Stimulated activated CD4-positive, alpha-beta T cell treated with anti-CD3 and anti-CD28 coated beads, Interleukin-4, amount 100 ng/mL, for 24 hours (primary cell): ENCODE measurements at places on chromosomes 13 and 19.

GRCh38 chr19:40413291-40413845 is at the start of gene PRX:
TSS of gene PRX (minus strand) at chr19:40413378. CDS start at chr19:40407932, 5,446 bp downstream.
- DNase-seq, result no peak

DNA sequence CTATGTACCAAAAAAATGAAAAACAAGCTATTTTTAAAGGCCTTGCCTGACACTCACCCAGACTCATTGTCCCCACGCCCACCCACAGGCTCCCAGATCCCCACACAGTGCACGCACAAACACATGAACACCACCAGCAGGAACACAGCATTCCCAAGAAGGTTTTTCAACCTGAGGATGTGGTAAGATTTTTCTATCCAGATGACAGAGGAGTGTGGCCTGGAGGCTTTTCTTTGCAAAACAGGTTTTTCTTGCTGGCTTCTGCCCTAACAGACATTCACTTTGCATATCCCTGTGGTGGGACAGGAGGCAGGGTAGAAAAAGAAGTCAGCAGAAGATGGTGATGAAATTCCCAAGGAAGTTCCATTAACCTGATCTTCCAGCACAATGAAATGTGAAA is 97.8 kb downstream of the KLF12 start:
- DNase-seq, result no peak

DNA sequence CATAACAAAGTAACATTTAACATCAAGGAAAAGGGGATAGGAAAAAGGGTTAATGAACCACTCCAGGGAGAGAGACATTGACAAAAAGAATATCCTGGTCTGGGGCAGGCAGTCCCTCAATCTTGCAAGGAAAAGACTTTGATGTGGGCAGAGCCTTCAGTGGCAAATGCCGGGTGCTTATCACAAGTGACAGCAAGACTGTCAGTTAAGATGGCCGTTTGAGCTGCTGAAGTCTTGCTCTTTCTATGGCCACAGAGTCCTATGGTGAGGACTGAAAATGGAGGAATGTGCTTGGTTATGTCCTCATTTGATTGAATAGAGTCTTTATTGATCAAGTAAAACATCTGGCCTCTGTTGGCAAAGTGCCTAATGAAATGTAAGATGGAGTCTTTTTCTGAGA is 112.1 kb downstream of the B3GLCT start:
- no peak for DNase-seq

DNA sequence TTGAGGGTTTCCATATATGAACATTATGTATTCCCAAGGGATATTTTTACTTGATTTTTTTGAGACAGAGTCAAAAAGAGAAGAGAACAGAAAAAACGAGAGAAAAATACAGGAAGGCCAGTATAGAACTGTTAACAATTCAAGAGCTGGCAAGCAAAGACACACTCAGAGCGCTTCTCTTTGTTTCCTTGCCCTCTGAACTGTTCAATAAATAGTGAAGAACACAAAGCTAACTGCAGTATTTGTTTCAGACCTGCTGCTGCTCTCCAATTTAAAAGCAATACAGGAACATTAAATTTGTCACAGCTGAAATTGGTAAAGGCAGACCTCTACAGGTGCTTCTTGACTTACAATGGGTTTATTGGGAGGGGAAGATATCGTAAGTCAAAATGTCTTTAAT is 14.0 kb upstream of the NEK3 start:
- DNase-seq, result no peak

- no peak for DNase-seq
These were observed 17.5 kb downstream of the FCGBP start for GRCh38 chr19:39916851-39917396.

- no peak for DNase-seq
These were observed 252.9 kb downstream of the COL4A1 start for GRCh38 chr13:110054041-110054440.

DNA sequence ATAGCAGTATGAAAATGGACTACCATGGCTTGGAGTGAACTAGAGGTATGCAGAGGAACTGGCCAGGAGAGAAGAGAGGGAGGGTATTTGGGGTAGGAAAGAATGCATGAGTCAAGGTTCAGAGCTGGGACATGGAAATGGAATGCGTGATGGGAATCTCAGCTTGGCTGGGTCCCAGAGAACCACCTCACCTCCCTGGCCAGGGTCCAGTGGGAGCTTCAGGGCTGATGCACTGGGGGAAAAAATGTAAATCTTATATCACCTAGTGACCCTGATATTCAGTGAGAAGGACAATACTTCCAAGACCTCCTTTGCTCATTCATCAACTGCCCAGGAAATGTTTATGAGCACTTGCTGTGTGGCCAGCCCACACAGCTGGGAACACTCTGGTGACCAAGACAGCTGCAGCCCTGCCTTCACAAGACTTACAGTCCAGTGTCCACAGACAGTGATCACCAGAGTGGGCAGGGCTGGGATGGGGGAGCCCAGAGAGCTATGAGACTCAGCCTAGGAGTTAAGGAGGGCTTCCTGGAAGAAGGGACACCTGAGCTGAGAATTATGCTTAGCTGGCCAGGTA is 12.8 kb downstream of the IGSF23 start:
- no peak for DNase-seq

DNA sequence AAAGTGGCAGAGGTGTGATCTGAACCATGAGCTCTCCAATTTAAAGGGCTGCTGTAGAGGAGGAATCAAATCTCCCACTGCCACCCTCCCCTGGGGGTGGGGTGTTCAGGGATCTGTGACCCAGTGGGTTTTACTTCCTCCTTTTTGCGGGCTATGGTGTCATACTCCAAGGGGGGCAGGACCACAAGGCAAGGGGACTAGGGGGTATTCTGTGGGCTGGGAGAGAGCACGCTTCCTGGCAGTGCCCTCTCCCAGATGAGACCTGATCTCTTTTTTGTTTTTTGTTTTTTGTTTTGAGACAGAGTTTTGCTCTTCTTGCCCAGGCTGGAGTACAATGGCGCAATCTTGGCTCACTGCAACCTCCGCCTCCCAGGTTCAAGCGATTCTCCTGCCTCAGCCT is 10.3 kb downstream of the PLD3 start:
- DNase-seq, result no peak

DNA sequence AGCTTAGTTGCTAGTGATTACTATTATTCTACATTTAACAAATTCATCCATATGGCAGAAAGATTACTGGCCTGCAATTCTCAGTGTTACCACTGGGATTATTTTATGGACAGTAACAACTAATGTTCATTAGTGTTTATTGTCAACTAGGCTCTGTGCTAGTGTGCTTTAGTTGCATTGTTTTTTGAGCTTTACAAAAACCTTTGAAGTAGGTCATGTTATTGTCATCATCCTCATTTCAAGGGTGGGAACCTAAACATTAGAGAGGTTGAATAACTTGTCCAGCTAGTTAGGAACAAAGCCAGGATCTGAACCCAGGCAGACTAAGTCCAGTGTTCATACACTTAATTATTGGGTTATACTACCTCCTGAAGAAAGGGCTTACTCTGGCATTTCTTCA is 27.8 kb upstream of the TDRD3 start:
- DNase-seq, result no peak

DNA sequence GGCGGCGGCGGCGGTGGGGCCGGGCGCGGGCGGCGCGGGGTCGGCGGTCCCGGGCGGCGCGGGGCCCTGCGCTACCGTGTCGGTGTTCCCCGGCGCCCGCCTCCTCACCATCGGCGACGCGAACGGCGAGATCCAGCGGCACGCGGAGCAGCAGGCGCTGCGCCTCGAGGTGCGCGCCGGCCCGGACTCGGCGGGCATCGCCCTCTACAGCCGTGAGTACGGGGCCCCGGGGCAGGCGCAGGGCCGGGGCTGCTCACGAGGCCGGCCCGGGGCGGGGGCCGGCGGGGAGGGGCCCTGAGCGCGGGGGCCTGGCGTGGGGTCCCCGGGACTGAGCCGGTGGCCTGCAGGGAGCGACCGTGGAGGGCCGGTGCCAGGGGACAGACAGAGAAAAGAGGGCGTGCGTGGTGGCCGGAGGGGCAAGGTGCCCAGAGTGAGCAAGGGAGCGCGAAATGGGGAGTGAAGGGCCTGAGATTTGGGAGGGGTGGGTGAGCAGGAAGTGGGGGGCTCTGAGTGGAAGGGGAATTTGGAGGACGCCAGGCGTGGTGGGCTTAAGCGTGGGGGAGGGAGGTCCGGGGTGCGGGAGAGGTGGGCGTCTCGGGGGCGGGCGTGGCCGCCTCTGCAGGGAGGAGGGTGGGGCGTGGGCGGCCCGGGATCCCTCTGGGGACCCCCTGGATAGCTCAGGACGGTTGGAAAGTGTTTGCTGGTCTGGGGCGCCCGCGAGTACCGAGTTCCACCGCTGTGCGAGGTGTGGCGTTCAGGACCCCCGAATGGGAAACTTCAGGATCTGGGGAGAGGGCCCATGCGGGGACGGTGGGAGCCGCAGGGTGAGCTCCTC is 575 bp downstream of the CARM1 start:
- DNase-seq, result peak; percentile 23

DNA sequence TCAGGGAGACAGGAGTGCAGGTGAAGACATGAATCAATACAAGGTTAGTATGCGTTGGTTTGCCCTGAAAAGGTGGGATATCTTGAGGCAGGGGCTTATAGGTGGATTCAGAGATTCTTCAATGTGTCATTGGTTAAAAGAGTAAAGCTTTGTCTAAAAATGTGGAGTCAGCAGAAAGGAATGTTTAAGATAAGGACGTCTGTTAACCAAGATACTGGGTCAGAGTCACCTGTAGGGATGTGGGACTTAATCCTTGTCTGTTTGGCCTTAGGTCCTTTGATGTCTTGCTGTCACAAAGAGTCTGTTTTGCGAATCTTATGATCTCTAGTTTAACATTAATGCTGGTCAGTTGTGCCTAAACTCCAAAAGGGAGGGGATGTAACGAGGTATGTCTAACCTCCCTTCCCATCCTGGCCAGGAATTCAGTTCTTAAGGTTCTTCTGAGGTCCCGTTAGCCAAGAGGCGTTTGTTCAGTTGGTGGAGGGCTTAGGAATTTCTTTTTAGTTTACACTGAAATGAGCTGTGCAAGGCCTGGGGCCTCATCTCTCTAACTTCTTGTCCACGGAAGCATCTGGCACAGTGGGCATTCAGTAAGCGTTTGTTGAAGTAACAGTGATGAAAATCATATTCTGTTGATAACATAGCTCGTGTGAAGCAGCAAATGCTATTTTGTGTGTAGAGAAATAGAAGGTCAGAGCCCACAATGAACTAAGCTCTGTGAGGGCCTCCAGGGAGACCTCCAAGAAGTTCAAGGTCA is 96.2 kb upstream of the RNF113B start:
- no peak for DNase-seq

DNA sequence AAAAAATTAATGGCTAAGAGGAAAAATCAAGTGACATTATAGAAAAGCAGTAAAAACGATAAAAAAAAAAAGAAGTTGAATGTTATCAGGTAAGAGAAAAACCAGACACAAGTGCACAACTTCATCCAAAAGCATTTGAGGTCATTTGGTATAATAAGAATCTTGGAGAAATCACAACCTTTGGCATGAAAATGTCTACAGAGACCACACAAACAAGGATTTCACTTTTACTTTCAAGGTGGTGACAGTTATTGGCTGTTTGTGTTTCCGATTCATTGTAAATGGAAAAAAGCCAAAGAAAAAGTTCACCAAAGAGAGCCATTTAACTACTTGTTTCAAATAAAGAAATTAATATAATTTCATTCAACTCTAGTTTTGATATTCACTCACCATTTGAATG is 1193.5 kb downstream of the PCDH9 start:
- DNase-seq, result no peak

DNA sequence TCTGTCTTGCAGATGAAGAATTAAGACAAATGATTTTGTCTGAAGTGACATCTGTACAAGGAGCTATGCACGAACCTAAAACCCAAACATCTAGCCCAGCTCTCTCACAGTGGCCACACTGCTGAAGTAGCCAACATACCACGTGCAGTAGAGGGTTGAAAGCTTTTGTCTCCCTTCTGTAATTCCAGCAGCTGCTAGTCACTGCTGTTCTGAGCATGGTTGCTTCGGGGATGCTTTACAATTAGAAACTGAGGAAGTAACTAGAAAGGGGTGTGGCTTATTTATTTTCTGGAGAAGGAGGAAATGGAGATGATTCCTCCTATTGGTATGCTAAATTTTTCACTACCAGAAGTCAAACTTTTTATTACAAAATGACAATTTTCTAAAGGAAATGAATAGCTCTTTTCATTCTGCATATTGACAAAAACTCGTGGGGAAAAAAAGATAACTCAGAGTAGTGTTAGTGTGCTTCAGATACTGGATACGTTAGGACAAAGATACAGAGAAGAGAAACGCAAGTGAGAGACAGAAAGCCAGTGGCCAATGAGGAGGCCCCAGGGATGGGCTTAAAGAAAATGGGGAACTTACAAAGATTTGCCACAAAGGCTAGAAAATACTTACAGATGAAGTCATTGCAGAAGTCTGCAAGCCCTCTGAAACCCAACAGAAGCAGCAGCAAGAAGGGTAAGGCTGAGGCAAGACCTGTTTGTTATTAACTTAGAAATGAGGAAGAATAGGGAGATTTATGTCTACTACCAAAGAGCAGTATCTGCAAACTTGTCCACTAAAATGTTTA is 192.7 kb upstream of the MIR17HG start:
- no peak for DNase-seq

DNA sequence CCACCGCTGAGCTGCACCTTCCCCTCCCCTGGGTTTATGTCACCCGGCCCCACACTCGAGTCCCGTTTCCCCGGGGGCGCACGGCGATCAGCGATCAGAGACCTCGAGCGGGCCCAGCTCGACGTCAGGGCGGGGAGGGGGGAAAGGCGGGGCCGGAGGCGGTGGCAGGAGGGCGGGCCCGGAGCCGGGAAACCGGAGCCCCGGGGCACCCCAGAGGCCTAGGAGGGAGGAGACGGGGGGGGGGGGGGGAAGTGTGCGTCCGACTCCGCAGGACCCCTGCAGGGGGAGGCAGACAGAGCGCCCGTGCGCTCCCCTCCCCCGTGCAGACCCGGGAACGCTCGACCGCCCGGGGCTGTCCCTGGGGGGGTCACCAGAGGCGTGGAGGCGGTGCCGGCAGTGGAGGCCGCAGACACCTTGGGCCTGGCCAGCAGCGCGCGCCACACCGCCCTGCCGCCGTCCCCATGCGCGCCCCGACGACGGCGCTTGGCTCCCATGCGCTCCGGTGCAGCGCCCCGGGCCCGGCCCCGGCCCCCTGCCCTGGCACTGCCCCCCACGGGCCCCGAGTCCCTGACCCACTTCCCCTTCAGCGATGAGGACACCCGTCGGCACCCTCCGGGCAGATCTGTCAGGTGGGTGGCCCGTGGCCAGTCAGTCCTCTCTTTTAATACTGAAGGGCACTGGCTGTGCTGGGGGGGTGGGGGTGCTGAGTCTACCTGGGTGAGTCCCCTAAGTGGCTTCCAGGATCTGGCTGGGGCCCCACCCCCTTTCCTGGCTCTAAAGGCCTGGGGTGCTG is 11.8 kb downstream of the PDE4A start:
- DNase-seq, result peak; percentile 57

- DNase-seq, result no peak
These were observed 431.1 kb downstream of the EFNB2 start for GRCh38 chr13:106104281-106104901.

DNA sequence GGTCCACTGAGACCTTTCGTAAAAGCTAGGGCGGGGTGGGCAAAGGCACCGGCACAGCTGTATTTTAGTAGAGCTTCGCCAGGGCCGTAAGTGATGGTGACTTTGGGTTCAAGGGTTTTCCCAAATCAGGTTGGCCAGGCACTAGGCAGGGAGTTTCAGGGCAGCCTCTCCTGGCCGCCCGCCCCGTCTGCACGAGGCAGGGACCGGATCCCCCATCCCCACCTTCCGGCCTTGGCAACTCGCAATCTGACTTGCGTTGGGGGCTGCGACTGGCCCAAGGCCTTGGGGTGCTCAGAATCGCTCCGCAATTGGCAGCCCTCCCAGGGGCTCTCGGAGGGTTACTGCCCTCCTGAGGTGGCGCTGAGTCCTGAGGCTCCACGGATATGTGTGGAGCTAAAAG is 4.1 kb upstream of the ZIC5 start:
- DNase-seq, result no peak
